T-helper 17 cell (primary cell): ENCODE measurements at places on chromosomes 16 and 17.

- DNase-seq: no peak
Observed at GRCh38 chr16:22787466-22788192, 26.3 kb upstream of the HS3ST2 start.

DNA sequence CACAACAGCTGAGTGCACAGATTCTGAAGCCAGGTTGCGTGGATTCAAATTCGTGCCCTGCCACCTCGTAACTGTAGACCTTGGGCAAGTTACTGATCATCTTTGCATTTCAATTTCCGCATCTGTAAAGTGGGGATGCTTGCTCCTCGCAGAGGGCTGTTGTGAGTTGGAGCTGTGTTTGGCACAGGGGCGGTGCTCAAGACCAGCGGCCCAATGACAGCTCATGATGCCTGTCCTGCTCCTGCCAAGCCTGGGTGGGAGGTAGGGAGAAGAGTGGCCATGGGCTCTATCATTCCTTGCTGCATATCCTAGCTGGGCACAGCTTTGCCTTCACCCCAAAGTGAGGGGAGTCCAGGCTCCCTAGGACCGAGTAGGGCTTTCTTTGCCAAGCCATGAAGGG is 12.6 kb downstream of the NXPH3 start:
- no peak for DNase-seq

DNA sequence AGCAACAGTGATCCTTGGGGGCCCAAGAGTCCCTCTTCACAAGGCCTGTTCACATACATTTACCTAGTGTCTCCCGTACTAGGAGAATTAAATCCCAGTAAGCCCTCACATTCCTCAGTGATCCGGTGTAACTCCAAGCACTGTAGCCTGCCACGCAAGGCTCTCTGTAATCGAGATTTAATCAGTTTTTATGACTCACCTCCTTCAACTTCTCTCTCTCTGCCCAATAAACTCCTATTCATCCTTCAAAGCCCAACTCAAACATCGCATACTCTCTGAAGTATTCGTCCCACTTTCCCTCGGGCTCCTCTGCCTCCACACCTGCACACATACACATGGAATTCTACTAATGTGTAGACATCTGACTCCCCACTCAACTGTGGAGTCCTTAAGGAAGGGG is 141.8 kb downstream of the CMIP start:
- no peak for DNase-seq

DNA sequence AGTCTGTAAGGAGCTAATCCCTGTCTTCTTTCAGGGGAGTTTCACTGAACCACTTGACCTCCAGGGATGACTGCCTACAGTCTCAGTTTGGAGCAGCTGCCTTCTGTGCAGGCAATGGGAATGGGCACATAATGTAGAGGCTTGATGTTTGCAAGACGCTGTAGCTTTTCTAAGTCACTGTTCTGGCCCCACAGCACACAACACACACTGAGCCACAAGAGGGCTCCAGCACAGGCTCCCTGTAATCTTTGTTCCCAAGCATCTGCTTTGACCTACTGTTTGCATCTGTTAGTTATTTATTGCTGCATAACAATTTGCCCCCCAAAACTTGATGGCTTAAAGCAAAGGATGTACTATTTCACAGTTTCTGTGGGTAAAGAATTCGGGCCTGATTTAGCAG is 419.0 kb upstream of the ASIC2 start:
- DNase-seq: no peak

DNA sequence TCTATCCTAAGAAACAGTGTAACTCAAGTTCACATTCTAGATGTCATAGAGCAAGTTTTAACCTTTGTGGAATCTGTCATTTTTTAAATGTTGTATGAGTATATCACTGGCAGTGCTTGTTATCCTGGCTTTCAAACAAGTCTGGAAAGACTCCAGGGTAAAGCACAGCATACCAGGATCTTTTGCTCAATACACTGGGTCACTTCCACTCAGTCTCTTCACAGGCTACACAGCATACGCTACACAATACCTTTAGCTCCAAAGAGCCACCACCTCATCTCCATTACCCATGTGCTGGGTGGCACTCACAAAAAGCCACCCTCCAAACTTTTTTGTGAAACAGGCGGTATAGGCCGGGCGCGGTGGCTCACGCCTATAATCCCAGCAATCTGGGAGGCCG is 69.5 kb downstream of the PARN start:
- no peak for DNase-seq

DNA sequence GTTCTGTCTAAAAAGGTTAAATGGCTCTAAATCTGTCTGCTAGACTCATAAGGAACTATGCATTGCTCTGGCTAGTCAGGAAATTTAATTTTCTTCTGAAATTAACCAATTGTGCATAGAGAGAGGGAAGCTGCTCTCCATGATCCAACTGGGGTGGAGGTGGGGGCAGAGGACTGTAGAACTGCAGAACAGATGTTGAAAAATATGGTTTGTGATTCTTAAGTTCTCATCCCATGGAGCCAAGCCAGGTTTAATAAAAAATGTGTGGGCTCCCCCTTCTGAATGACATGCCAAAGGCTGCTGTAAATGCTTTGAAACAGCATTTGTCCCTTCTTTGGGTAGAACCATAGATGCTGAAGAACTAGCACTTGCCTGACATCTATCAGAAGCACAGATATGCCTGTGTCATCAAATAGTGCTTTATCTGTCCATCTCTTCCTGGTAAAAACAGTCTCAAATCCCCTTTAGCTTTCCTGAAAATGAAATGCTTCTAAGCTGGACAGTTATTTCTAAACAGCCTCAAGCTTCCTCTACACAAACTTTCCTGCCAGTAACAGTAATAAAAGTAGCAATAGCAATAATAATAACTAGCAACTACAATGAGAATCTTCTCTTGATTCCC is 221.4 kb downstream of the CDH8 start:
- no peak for DNase-seq
